ENCODE measurements at places on chromosomes 12 and 14.

DNA sequence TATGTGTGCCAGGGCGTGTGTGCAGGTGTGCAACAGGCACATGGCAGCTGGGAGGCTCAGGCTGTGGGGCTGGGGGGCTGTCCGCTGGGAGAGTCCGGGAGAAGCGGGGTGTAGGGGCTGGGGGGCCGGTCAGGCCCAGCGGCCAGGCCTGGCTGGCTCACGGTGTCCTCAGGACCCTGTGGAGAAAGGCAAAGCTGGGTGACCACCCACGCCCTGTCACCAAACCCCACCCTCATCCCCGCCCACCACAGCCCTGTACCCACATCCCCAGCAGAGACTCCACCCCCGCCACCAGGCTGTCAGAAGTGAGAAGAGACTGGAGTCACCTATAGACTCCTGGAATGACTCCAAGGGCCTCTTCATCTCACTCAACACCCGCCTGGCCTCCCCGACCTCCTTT is 85.3 kb downstream of the SCARB1 start:
- no peak for DNase-seq

GRCh38 chr12:62749586-62749985 is 185.4 kb downstream of the PPM1H start:
- no peak for DNase-seq

DNA sequence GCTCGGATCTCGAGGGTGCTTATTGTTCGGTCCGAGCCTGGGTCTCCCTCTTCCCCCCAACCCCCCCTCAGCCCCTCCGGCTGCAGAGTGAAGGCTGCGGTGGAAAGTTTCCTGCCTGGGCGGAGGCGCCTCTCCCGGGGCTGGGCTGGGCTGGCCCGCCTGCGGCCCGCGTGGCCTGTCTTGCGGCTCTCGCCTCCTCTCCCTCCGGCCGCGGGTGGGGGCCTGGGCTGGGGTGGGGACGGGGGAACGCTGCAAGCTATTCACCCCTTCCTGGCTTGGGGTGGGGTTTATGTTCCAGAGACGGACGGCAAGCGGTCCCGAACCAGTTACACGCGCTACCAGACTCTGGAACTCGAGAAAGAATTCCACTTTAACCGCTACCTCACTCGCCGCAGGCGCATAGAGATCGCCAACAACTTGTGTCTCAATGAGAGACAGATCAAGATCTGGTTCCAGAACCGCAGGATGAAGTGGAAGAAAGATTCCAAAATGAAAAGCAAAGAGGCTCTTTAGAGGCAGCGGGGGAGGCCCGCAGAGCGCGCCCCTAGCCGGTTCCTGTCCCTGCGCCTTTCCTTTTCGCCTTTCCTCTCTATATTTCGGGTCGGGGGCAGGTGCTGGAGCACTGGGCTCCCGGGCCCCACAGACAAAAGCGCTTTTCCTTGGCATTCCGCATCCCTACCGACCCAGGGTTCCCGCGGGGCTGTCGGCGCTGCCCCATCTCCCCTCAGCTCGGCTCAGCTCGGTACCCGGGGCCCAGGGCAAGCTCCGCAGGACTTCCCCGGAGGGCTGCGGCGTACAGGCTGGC is 1.3 kb downstream of the HOXC5 start:
- no peak for DNase-seq

DNA sequence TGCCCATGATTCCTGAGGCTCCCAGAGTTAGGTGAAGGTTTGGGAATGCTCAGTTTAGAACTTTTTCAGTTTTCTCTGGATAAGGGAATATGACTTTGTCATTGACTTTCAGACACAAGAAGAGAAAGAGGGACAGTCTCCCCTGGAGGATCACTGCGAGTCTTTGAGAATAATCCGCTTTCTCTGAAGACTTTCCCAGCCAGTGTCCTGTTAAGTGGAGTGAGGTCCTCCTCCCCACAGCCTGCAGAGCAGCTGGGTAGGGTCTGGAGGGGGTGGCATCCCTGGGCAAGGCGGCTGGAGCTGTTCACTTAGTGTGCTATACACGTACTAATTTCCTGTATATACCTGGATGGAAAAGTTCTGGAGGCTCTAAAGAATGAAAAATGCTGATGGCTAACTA is 8.5 kb upstream of the RAB35 start:
- DNase-seq: no peak

DNA sequence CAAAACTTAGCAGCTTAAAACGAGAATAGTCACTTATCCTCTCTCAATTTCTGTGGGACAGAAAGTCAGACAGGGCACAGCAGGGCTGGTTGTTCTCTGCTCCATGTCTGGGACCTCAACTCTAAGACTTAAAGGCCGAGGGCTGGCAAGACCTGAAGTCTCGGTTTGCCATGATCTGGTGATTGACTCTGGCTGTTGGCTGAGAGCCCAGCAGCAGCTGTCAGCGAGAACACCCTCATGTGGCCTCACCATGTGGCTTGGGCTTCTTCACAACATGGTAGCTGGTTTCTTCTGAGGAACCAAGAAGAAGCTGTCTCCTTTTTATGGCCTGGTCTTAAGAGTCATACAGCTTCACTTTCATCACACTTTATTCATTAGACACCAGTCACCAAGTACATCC is 1.7 kb upstream of the VASH1 start:
- DNase-seq: no peak

GRCh38 chr12:98439471-98439951 is 75.9 kb upstream of the TMPO start:
- DNase-seq: no peak

DNA sequence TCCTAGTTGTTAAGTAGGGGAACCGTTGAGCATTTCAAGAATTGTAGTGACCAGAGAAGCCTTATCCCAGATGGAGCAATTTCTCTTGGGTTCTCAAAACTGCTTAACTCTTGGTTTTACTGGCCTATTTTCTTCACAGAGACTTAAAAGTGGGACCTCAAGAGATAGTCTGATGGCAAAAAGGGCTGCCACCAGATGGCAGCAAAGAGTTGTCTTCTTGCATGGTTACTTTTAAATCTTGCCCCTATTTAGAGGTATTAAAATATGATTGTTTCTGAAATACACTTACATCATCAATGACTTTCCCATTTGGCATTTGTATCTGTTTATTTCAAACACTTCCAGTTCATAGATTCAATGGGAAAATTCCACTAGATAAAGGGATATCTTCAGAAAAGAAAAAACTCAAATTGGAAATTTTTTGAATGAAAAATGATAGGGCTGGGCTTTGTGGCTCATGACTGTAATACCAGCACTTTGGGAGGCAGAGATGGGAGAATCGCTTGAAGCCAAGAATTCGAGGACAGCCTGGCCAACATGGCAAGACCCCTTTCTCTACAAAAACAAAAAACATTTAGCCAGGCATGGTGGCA is 69.9 kb upstream of the CNTN1 start:
- peak; percentile 22 for DNase-seq

- DNase-seq: no peak
These were observed 57.6 kb upstream of the RD3L start for GRCh38 chr14:103999795-104000440.

- DNase-seq: no peak
These were observed 14.5 kb downstream of the KRAS start for GRCh38 chr12:25236190-25236589.

GRCh38 chr12:109919456-109919855 is 19.4 kb downstream of the TCHP start:
- DNase-seq: no peak

DNA sequence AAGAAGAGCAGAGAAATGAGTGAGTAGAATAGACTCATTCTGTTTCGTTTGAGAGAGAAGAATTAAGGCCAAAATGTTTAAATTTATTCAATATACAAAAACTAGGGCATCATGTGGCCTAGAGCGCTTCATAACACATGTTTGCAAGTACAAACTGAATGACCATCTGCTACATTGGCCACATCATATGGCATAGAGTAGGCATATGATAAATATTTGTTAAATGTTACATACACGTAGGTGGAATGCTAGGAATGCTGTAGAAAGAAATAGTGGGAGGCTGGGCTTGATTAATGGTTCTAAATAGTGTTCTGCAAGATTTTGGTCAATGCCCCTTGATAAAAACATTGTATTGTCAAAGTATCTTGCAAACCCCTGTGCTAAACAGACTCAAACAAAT is 10.8 kb downstream of the MGP start:
- DNase-seq: no peak

DNA sequence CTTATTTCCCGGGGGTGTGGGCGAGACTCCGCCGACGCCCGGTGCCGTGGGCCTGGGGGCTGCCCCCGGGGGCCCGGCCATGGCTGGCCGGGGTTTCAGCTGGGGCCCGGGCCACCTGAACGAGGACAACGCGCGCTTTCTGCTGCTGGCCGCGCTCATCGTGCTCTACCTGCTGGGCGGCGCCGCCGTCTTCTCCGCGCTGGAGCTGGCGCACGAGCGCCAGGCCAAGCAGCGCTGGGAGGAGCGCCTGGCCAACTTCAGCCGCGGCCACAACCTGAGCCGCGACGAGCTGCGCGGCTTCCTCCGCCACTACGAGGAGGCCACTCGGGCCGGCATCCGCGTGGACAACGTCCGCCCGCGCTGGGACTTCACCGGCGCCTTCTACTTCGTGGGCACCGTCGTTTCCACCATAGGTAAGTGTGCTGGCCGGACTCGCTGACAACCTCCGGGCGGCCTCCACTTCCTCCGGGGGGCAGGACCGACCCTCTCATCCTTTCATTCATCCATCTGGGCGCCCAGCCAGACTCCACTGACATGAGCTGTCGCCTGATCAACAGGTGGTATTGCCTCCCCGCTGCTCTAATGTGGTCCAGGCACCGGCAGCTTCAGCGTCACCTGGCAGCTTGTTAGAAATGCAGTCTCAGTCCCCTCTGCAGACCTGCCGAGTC is 467 bp downstream of the KCNK13 start:
- peak; percentile 75 for DNase-seq

GRCh38 chr12:5453466-5453865 is 21.6 kb downstream of the NTF3 start:
- DNase-seq: no peak

GRCh38 chr12:132569856-132570480 is 40.4 kb downstream of the LRCOL1 start:
- no peak for DNase-seq

- DNase-seq: no peak
These were observed 60.4 kb upstream of the KTN1 start for GRCh38 chr14:55519473-55520080.

DNA sequence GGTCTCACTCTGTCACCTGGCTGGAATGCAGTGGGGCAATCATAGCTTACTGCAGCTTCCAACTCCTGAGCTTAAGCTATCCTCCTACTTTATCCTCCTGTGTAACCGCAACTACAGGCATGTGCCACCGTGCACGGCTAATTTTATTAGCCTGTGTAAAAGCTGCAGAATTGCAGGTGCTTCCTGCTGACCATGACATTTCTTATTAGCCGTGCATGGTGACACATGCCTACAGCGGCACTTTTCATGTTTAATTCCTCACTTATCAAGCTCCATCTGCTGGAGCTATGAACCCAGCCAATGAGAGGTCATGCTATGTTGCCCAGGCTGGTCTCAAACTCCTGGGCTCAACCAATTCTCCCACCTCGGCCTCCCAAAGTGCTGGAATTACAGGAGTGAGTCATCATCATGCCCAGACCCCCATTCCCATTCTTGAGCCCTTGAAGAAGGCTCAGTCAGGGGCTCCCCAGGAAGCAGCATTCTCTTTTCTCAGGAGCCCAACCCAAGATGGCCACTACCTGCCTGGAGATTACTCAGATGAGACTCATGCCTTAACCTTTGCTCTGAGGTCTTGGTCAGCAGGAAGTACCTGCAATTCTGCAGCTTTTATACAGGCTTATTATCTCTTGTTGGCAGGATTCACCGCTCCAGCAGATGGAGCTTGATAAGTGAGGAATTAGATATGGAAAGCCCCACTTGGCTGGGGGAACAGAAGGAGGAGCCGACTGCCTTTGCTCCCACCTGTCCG is 503.2 kb downstream of the MED13L start:
- DNase-seq: no peak

- DNase-seq: no peak
These were observed 414.8 kb upstream of the LMO3 start for GRCh38 chr12:17020765-17021164.

- no peak for DNase-seq
These were observed 33.0 kb downstream of the P2RX2 start for GRCh38 chr12:132651444-132652100.
